ENCODE measurements at places on chromosomes 11 and 22.
A peak's percentile ranks its signal among the peaks of the same experiment; 100 is the strongest.

DNA sequence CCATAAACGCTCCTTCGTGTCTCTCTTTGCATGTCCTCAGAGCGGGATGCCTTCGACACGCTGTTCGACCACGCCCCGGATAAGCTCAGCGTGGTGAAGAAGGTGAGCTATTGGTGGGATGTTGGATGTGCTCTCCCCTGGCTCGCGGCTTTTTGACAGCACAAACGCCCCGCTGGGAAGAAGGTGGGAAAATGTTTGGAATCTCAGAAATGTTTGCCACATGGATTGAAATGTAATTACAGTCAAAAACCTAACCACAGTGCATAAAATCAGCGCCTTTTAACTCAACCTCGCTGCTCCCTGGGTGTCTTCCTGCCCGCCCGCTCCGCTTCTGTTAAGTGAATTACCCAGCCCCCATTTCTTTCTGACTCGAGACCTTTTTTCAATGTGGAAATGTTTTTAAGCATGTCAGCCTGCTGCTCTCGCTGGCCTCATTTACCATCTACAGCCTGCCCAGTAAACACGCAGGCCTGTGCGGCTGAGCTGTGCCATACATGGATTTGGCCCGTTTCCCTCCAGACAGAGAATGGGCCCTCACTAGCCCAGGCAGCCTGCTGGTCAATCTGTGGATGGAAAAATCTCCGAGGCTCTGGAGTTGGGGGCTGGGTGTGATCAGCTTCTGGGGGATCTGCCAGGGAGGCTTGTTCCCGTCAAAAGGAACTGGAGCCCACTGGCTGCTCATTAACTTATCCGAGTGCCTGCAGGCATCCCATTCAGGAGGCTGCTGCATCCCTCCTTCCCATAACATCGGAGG, 32.7 kb upstream of the PARVG start:
- DNase-seq = no peak

- DNase-seq = no peak
Observed at GRCh38 chr11:1303126-1303821, 6.2 kb downstream of the TOLLIP start.

DNA sequence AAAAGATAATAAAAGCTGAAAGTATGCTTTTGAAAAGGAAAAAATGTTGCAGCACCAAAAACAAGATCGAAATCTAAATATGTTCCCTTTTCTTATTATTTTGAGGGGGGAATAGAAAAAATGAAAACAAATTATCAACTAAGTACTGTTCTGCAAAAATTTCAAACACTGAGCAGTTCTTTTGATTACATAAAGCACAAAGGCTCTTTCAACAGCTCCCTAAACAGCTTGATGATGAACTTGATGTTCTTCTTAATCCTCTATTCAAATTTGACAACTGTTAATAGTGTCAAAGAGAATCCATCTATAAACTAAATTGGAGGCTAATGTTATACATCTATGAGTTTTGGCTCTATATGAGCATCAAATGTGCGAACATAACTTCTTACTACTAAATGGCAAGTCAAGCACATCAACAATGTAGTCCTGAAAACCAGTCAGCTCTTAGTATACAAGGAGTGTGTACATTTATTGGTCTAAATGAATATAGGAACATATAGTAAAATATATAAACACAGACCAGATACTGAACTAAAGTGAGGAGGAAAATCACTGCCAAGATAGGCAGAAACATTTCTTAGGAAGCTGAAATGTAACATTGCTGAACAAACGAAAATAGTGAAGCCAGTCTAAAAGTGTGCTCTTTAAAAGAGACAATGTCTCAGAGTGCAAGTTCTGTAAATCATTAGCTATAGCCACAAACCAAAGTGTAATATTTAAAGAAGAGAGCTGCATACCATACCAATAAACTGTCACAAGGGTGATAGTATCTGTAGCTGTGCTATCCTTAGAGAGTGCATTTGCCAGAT, 94.3 kb downstream of the SOX6 start:
- no peak for DNase-seq

- no peak for DNase-seq
Observed at GRCh38 chr11:57303990-57304579, 20.7 kb downstream of the TNKS1BP1 start.

- no peak for DNase-seq
Observed at GRCh38 chr11:12066056-12066798, 44.2 kb upstream of the MICAL2 start.

GRCh38 chr11:92441443-92441726, 216.8 kb downstream of the FAT3 start:
- DNase-seq = no peak

GRCh38 chr11:78202733-78203167, 14.0 kb downstream of the USP35 start:
- DNase-seq = peak; percentile 40

DNA sequence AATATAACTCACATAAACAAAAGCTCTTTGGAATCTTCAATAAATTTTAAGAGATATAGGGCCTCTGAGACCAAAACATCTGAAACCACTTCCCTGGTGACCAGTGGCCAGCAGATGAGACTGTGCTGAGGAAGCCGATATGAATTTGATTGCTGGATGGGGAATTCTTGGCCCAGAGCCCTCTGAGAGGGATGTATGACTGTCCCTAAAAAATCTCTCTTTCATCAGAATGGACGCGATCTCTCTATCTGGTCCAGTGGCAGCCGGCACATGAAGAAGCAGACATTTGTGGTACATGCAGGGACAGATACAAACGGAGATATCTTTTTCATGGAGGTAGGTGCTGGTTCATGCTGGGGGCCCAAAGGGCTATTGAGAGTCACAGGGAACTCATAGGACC, 37.5 kb downstream of the MYBPC3 start:
- no peak for DNase-seq

DNA sequence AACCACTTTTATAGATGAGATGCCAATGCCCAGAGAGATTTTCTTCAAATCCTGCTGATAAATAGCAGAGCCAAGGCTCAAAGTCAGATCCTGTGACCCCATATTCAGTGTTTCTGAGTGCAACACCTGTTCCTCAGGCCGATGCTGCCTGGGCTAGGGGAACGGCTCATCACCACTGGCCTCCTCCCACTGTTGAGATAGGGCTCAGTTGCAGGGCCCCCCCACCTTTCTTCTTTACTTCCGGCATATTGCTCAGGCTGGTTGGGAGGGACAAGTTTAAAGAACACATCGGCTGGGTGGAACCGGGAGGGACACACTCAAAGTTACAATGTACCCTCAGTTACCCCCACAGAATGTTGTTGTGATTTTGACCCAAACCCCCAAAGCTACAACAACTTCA, 88.3 kb upstream of the CRTAM start:
- no peak for DNase-seq

- DNase-seq = no peak
Observed at GRCh38 chr11:76910620-76911414, 50.1 kb downstream of the ACER3 start.

GRCh38 chr22:47898946-47899345, 1136.5 kb downstream of the TBC1D22A start:
- no peak for DNase-seq

GRCh38 chr11:134464981-134465730, 53.1 kb upstream of the B3GAT1 start:
- no peak for DNase-seq

DNA sequence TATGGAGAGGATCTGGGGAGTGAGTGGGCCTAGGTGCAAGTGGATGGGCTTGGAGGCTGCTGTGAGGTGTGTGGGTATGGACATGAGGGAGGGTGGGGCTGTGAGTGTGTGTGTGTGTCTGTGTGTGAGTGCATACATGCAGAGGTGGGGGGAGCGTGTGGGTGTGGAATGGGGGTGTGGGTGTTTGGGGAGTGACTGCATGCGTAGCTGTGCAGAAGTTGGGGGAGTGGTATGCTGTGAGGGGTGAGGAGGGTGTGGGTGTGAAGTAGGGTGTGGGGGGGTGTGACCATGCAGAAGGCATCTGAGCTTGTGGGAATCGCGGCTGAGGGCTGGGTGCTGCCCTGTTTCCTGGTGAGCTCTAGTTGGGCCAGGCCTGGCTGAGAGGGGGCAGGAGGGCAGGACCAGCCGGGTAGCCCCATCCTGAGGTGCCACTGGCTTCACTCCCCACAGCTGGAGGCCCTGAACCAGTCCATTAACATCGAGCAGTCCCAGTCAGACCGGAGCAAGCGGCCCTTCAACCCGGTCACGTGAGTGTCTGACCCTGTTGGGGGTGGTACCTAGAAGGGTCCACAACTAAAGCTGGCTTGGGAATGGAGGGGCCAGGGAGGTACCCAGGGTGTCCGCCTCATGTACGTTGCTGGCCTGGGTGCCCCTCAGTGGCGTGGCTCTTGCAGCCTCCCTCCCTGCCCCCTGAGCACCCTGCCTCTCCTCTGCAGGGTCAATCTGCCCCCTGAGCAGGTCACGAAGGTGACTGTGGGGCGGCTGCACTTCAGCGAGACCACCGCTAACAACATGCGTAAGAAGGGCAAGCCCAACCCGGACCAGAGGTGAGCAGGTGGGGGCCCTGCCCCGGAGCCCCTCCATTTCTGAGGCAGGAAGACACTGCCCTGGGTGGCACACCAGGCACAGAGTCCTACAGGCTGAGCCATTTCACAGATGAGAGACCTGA, 16.5 kb downstream of the TMEM258 start:
- no peak for DNase-seq

GRCh38 chr11:57353446-57353845, 15.3 kb downstream of the P2RX3 start:
- no peak for DNase-seq

GRCh38 chr22:45335021-45335818, 25.5 kb downstream of the FAM118A start:
- DNase-seq = no peak

- DNase-seq = no peak
Observed at GRCh38 chr11:3206156-3206921, 12.3 kb downstream of the MRGPRG start.

- no peak for DNase-seq
Observed at GRCh38 chr11:133824593-133824992, 20.7 kb downstream of the SPATA19 start.

DNA sequence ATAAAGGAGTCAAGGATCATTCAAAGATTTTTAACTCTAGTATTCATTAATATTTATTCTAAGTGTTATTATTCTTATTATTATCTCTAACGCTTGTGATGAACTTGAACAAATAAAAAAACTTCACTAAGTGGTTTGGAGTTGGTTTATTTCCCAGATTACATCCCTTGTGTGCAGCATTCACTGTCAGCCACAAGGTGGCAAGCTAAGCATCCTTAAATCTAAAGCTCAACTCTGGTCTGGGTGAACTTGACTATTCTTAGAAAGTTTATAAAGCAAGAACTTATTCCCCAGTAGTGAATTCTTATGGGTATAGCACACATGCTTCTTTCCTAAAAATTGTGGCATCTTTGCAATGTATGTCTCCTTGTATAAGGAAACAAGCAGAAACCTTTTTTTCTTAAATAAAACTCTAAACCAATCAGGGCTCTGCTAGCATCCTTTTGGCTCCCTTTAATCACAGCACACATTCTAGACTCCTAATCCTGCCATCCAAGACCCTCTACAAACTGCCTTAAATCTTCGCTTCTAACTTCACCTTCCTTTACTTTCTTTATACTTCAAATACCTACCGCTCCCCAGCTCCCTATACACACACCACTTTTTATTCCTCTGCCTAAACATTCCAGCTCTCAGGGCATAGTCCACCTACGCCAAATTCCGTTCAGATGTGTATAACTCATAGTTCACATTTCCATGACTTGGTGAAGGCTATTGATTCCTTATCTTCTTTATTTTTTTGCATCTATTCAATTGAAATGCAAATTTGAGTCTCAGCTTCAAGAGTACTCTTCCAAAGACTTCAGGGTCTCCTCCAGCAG, 1068.8 kb downstream of the DLG2 start:
- no peak for DNase-seq

- DNase-seq = no peak
Observed at GRCh38 chr11:12797996-12798395, 123.8 kb downstream of the TEAD1 start.

DNA sequence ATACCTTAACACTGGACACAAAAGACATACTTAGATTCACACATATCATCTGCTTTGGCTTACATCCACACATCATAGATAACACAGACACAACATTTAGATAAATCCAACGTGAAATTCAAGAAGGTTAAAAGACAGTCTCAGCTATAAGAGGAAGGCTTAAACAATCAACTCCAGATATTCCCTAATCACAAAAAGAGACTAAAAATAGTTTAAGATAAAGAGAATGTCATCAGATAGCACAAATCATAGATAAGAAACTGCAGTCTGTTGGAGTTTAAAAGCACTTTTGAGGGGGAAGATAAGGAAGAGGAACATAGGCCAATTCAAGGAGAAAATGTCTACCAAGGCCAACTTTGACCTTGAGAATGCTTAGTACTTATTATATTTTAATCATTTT, 504.8 kb downstream of the JRKL start:
- no peak for DNase-seq

- DNase-seq = no peak
Observed at GRCh38 chr22:49947296-49947622, 13.3 kb upstream of the PIM3 start.

- no peak for DNase-seq
Observed at GRCh38 chr11:75302371-75302770, 49.1 kb downstream of the ARRB1 start.

- DNase-seq = no peak
Observed at GRCh38 chr22:49136816-49137180, 690.9 kb downstream of the BRD1 start.

DNA sequence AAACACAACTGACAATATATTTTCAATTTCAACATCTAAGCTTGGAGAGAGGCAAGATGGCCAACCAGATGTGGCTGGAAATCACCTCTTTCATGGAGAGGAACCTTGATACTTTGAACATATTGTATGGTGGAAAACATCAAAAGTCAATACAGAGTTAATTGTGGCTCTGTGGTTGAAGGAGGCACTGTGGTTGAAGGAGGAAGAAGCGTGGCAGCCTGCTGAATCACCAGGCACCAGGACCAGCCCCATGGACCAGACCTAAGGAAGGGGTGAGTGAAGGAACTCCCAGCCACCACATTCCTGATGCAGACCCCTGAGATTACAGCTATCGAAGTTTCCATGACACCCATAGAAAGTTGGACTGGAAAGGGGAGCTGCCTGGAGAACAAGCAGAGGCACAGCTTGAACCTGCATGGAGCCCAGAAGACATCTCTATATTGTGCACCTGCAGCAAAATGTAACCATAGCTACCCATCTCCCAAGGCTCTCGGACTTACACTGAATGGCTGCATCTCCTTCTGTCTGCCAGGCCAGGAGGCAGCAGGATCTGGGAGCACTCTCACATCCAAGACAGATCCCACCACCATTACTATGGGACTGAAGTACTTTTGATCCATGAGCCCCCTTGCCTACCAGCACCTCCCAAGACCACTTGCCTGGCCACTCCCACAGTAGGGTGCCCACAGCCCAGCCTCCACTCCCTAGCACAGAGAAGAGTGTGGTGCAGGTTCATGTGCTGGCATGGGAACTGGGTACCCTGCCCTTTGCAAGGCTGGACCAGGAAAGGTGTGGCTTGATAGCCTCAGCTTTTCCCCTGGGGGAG, 79.8 kb upstream of the SC5D start:
- no peak for DNase-seq

- no peak for DNase-seq
Observed at GRCh38 chr11:123166071-123166559, 28.9 kb downstream of the CLMP start.

DNA sequence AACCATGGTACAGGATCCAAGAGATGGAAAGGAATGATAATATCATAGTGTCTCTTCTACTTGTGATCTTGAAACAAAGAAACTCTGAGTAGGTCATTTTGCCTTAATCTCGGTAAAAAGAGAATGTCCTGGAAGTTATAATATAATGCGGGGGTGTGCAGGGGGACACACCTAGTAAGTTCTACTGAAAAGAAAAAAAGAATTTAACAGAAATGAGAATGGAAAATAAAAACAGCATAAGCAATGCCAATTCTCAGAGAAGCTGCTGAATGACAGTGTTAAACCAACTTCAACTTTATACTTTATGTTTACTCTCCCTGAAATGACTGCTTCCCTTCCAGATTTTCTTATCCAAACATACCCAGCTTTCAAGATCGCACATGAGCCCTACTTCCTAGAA, 2.0 kb downstream of the HPS5 start:
- DNase-seq = no peak

All from activated T-helper 1 cell treated with Interleukin-2 at 50 U/mL for 16 hours (primary cell).